Calu3 (cell line): ENCODE measurements at places on chromosomes 6 and 20. TPM values are rescaled to one million over a fixed set of nuclear protein-coding genes. Genes with fewer than 3 reads are reported as not detected.

DNA sequence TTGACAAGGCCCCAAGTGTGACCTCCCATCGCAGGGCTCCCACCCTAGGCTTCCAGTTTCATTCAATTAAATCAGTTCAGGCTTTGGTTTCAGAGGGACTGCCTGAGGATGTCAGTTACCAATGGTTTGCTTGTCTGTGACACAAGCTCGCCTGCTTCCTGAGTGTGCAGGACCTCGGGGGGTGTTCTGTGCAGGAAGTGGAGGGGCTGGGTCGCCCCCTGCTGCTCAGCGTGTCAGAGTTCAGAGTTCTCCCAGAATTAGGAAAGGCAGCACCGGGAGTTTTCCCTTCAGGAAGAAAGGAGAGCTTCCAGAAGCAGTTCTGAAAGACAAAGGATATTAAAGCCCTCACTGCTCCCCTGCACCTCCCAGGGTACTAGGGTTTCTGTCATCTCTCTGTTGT, 50.8 kb upstream of the TGM3 start:
- DNase-seq, result no peak

DNA sequence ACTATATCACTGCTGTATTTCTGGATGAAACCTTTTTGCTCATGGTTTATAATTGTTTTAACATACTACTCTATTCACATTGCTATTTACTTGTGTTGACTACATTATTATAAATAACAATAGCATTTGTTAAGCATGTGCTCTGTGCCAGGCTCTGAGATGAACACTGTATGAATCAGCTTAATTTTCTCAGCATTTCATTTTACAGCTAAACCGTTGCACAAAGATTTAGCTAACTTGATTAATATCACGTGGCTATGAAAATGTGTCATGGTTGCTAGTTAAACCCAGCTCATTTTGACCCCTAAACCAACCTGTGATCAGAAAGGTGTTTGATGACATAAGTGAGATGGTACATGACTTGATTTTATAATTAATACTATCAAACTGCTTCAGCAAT, 77.5 kb downstream of the NCOA7 start:
- no peak for DNase-seq

DNA sequence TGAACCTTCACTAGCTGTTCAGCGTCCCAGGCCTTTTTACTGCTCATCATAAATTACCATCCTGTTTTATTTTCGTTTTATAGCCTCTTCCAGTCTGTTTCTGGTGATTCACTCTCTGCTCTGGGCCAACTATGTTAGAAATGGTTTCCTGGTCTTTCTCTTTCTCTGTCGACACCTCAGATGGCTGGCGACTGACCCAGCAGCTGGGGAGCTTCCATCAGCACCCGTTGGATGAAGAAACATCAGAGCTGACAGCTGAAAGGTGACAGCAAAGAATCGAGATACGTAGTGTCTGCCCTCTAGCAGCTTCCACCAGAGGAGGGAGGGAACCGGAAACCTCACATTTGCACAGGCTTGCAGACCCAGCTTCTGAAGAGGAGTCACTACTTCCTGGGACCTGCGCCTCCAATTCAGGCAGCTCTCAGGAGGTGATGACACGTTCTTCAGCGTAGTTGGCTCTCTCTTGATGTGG, 82.9 kb upstream of the MLN start:
- no peak for DNase-seq

GRCh38 chr6:44222486-44223318, 693 bp upstream of the SLC29A1 start:
- no peak for DNase-seq

DNA sequence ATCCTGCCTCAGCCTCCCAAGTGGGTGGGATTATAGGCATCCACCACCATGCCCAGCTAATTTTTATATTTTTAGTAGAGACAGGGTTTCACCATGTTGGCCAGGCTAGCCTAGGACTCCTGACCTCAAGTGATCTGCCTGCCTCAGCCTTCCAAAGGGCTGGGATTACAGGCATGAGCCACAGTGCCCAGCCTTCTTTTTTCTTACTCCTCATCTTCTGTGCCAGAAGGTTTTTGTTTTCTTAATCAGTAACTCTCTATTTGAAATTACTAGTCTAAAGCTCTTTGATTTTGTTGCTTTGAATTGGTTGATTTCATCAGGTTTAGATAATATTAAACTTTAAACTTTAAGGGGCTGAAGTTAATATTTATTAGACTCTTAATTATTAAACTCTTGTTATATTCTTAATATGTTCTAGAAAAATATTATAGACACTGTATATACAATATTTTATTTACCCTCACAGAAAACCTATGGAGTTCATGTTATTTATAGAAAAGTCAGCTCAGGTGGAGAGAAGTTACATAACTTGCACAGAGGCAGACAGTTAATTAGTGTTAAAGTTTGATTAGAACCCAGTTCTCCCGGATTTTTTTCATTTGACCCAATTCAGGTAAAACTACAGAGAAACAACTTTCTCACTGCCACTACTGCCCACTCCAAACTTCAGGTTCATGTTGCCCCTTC, 177.4 kb upstream of the SGK1 start:
- DNase-seq, result no peak

DNA sequence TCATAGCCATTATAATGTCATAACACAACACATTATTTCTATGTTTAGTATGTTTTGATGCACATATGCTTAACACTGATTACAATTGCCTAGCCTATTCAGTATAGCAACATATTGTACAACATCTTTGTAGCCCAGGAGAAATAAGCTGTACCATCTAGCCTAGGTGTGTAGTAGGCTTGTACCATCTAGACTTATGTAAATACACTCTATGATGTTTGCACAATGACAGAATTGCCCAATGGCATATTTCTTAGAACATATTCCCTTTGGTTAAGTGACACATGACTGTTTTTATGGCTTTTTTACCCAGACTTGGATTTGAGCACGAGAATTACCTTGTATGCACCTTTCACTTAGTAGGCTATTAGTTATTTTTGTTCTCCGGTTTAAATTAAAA, 64.5 kb upstream of the HIVEP1 start:
- no peak for DNase-seq

The MLN gene
- not detected in 2 replicates for total RNA-seq

The POFUT1 gene
- total RNA-seq, result 79.9 and 87.3 TPM in 2 replicates
